ENCODE measurements at places on chromosomes 6 and 20.

- DNase-seq: no peak
Measured at GRCh38 chr20:51402201-51402600, 140.3 kb downstream of the NFATC2 start.

DNA sequence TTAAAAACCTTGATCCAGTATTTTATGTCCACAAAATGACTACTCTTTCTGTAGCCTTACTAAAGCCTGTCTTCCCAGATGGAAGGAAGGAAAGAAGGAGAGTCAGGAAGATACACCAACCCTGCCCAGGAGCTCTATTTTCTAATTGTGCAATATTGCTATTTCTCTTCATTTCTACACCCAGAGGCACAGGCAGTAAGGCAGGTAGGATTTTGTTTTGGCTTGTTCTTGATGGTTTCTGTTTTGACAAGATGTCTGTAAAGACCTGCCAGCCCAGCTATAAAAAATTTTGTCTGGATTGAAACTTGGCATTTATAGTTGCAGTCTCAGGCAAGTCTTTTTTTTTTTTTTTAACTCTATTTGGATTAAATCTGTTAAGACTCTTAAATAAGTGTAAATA is 587.5 kb upstream of the ARID1B start:
- no peak for DNase-seq

DNA sequence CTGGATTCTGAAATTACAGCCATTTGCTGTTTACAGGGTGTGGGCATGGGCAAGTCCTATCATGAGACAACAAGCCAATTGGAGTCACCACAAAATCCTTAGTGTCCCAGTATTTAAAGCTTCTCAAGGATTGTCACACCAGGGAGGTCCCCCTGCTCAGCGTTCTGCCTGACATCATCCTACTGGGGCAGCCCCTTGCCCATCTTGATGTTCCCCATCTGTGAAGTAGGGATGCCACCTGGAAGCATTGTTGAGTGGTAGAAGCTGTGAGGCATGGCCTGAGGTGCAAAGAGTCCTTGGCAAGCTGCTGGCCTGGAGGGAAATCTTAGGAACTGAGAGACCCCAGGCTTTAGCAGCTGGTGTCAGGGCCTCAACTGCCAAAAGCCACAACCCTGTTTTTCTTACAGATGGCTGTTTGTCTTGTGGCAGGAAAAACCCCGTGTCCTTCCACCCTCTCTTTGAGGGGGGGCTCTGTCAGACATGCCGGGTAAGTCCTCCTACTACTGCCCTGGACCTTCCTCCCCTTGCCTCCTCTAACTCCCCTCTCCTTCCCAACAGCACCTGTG is 23.3 kb upstream of the MAPRE1 start:
- DNase-seq: no peak

DNA sequence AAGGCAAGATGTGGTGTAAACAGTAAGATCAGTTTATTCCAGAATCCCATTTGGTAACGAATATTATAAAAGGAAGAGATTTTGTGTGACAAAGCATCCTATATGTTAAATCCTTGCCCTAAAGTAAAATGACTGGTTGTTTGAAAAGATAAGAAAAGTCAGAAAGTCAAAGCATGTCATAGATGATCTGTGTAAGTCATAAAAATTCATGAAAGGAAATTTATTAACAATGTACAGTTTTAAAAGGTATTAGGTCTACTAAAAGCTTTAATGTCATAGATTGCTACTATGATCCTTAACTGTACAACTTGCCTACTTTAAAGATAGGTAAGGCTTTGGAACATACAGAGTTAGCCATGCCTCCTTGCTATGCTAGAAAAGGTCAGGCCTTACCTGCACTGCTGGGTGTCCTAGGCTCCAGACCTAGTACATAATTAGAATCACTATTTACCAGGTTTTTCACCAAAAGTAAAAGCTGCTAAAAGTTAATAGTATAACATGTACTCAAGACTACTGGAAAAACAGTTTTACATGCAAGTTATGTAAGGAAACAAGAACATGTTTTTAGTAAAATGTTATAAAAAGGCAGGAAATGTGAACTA is 1090.1 kb upstream of the ADGRB3 start:
- DNase-seq: no peak

All from NCI-H510A (cell line).